NCI-H2081 treated with DMSO at 0.1 percent for 48 hours (cell line): ENCODE measurements at places on chromosomes 3 and 15.

DNA sequence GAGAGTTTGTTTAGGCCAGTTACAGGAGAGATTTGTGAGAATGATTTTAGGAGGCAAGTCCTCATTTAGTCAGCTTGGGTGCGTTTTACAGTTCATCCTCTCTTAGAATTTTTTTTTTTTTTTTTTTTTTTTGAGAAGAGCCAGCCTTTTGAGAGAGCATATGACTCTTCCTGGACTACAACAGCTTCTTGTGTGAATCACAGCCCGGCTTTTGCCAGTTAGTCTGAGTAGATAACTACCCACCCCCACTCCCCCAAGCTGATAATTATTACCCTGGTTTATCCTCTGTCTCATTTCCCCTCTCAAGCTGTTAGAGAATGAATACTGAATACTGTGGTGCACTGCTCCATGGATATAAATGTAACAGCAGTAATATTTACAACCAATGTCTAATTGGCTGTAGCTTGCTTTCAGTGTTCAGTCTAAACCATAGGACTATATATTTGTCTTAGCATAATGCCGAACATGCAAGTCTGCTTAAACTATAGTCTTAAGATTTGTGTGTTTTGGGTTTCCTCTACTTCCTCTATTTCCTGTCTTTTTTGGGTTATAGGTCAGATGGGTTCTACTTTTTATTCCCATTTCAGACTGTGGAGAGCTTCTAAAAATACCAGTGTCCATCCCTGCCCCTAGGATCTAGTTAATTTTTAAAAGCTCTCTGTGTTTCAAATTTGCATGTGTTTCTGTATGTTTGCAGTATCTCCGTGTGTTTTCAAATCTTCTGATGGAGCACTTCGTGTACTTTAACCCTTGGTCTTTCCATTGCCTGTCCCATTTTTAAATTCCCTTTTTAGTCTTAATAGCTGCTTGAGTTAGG lies 8.0 kb downstream of the CHD2 start:
- no peak for DNase-seq

DNA sequence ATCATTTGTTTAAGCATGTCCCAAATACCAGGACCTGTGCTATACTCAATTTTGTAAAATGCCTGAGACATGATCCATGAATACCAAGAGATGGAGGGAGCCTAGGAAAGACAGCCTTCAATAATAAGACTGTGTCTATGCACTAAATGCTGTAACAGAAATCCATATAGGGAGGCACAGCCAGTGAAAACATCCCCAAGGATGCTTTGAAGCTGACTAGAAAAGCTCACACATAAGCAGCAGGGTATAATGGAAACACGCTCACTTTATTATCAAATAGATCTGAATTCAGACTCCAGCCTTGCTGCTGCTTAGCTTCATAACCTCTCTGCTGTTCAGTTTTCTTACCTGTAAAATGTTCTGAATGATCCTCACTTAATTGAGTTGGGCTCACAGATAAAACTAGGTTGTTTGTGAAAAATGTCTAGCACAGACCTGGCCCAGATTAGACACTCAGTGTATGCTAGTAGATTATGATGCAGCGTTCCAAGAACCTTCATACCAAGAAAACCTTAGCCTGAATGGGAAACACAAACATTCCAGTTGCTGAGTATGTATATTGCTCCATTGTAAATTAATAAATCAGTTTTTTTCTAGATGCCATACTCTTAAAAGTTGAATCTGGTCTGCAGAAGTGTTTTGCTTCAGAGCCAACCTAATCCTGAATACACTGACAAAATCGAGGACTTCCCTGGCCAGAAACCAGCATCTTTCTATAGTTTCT lies 3.8 kb upstream of the LARP6 start:
- DNase-seq, result no peak

DNA sequence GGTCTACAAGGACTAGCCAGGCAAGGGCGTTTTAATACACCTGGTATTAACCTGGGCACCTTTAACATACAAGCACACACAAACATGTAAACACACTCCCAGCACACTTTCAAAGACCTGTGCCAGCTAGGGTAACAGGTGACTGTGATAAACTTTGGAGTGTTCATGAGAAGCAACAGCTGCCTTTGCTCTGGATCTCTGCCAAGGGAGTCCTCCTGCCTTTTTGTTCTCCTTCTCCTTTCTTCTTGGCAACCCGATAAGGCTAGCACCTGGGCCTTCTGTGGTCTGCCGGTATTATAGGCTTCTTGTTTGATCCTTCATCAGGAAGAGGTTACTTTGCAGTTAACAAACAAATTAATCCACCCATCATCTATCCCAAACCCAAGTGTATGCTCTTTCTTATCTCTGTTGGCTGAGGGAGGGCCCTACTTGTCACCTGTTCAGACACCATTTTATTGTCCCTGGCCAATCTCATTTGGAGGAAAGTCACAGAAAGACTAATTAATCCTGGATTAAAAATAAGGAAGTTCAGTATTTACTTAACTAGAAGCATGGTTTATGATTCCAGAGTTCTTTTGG lies at the start of gene RETNLB:
Gene RETNLB (minus strand): TSS at position 7 of the 579 bp plus-strand sequence. CDS start 225 bp downstream, outside the sequence.
- DNase-seq, result no peak

DNA sequence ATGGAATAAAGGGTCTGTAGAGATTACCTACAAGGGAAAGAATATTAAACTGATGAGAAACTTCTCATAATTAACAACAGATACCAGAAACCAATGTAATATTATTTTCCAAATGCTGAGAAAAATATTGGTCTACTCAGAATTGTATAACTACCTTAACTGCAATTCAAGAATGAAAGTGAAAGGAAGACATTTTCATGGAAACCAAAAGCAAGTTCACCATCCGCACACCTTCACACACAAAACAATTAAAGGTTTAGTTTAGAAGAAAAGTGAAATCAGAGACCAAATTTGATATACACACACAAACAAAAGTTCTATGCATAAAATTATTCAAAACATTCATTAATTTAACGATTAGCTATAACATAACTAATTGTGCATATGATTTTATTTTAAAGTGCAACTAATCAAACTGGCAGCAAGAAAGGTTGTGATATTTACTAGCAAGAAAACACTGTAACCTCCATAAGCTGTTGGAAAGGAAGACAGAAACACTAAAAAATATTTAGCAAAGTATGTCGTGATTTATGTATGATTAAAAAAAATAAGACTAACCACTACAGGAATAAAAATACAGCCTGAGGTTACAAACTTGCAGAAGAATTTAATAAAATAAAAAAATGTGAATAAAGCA lies 395.5 kb downstream of the FGF12 start:
- DNase-seq, result no peak

DNA sequence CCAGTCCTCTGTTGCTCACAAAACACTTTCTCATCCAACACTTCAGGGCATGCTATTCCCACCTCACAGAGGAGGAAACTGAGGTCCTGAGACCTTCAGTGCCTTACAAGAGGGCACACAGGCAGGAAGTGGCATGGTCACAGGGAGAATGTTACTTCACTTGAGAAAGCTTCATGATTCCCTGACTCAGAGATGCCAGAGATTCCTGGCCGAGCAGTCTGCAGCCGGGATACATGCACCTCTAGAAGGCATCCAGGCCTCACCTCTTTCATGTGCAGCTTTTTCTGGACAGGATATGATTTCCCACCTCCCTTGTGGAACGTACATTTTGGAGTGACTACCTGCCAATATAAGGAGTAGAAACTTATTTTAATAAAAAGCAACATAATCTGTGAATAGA lies 2.8 kb upstream of the SST start:
- no peak for DNase-seq

DNA sequence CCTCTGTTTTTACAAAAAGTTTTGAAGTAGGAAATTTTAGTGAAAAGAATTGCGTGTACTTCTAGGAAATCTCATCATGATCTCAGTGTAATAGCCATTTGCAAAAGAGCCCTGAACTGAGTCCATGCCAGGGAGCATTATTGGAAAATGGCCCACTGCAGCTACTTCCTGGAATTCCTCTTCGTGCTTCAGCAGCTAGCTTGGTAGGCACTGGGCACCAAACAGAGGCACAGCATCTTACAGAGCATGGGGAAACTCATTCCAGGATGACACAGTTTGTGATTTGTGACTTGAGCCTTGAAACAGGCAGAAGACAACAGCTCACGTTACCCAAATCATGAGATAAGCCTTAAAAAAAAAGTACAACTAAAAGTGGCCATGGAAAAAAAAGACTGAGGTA lies 179.1 kb downstream of the WDR72 start:
- DNase-seq, result no peak

- DNase-seq, result no peak
Observed at GRCh38 chr15:92006186-92007028, 152.9 kb downstream of the SLCO3A1 start.

DNA sequence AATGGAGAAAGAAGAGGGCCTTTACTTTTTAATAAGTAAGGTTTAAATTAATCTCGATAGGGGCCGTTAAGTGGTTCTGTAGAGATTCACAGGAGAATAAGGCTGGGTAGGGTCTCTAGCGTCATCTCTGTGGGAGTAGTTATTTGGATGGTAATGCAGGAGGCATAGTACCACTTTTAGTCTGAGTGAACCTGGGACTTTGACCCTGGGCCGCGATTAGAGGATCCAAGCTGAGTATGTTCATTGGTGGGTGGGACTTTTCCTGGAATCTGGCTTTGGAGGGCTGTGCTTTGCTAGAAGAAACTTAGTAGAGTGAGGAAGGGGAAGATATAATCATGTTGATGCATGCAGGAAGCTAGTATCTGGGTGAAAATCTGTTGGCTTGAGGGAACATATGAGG lies 4.0 kb downstream of the LPP start:
- no peak for DNase-seq

DNA sequence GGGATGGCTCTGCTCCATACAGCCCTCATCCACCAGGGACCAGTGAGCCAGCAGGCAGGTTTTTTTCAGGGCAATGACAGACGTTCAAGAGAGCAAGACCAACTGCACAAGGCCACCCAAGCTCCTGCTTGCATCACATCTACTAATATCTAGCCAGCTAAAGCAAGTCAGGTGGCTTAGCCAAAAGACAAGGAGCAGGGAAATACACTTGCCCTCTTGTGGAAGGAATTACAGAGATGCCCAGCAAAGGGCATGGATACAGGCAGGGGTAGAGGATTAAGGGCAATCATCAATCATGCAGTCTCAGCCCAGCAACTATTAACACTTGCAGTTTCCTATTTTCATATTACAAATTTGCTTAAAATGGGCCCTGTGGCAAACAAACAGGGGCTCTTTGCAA lies 81.5 kb upstream of the NTRK3 start:
- DNase-seq, result no peak

DNA sequence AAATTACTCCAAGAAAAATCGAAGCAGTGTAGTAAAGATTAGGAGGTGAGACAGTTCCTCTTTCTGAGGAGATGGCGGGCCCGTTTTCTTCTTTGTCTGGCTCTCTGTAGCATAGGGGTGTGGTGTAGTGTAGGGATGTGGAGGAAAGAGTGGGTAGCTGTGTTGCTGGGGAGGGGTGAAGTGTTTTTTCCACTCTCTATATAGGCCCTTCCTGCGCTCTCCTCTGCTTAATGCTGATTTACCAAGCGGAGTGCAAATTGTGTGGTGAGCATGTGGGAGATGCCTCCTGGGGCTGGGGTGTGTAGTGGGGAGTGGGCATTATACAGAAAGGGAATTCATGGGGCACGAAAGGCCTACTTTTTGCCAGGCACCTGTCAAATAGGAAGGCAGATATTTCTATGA lies 94.9 kb downstream of the ST6GAL1 start:
- DNase-seq, result no peak

- no peak for DNase-seq
Observed at GRCh38 chr3:171374260-171374659, 85.9 kb downstream of the TNIK start.

GRCh38 chr3:127763337-127763736 lies 59.0 kb downstream of the MGLL start:
- no peak for DNase-seq

DNA sequence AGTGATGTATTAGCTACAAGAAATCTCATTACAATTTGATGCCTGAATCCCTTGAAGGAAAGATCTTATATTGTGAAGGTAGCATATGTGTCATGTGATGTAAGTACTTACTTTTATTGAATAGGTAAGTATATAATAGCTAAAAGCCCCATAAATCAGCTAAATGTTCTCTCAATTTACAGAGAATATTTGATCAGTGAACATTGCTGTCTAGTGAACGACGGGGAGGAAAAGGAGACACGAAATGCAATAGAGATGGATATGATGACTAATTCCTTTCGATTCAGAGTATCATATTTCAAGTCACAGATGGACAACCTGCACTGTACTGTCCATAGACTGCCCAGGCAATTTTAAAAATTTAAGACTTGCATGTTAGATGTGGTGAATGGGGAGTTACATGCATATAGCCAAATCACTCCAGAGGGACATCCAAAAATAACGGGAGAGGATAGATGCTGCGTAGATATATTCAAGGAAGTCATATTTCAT lies 462.1 kb upstream of the CDIN1 start:
- no peak for DNase-seq

GRCh38 chr15:38593524-38593923 lies 28.9 kb upstream of the RASGRP1 start:
- DNase-seq, result no peak

- DNase-seq, result peak; percentile 12
Observed at GRCh38 chr3:40505599-40506462, at the start of gene ZNF620. TSS of gene ZNF620 (plus strand) at chr3:40506039. CDS start at chr3:40506353, 314 bp downstream.

- no peak for DNase-seq
Observed at GRCh38 chr3:118116991-118117390, 917.7 kb downstream of the IGSF11 start.

DNA sequence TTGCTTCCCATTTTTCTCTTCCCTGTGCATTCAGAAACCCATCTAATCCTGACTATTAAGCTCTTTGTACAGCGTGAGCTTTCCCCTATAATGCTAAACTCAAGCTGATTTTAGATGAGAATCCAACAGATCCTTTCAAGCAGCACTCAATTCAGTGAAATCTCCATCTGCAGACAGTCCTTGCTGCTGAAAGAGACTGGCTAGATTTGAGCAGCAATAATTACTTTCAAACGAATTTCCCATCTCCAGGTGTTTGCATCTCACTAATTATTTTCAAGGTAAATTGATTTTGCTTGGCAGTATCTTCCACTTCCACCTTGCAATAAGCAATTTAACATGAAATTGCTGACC lies 49.5 kb upstream of the SLC7A14 start:
- DNase-seq, result no peak

- peak; percentile 86 for DNase-seq
Observed at GRCh38 chr15:92809064-92809879, 90.9 kb upstream of the CHD2 start.

DNA sequence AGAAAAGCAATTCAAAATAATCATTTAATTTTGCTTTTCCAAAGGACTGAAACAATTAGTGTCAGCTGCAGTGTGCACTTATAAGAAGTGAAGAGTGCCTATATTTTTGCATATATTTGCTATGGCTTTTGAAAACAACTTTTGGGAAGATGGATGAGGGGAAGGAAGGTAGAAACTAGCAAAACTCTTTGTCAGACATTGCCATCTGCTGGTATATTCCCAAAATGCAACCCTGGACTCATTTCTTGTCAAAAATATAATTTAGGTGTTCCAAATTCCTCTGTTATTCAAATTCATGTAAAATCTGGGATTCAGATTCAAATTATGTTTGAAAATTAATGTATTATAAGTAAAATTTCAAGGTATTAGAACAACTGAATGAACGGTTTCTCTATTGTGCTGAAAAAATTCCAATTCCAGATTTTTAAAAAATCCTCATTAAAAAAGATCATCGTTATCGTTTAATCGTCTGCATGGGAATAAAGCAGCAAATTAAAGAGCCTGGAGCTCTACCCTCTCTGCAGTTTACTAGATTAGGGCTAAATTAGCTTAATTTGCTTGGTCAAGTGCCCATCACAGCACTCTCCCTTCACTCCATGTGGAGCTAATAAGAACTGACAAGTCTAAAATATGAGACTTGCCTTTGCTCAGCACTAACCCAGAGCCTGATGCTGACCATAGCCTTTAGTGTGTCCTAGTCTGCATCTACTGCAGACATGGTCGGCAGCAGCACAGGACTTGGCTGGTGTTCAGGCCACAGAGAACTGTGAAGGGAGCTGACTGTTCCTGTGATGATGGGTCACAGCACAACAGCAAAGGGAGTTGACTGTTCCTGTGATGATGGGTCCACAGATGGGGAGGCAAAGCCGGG lies 67.9 kb upstream of the MITF start:
- DNase-seq, result no peak
